Esophagus muscularis mucosa (tissue), 4 donors: ENCODE measurements at places on chromosomes 5 and 9. TPM values are rescaled to one million over a fixed set of nuclear protein-coding genes. Genes with fewer than 3 reads are reported as not detected.

GRCh38 chr9:536597-537511 is 304.6 kb upstream of the DMRT1 start:
- no peaks in the 10 kb centered on the region for H3K27me3 ChIP-seq
- no peaks in the 10 kb centered on the region for H3K36me3 ChIP-seq
- no peak overlapping the region for H3K4me3 ChIP-seq

DNA sequence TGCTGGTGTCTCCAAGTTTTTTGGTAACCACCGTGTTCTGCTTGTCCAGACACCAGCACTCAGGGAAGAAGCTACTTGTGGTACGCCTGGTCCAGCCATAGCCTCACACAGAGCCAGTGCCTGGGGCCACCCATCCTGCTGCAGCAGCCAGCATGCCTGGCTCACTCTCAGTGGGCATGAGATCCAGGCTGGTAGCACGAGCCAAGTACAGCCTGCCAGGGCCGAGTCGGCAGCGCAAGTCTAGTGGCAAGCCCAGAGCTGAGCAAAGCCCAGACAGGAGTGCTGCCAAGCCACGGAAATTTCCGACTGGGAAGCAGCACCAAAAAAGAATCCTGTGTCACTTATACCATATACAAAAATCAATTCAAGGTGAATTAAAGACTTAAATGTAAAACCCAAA is 36.3 kb upstream of the FBXL17 start:
- no peak overlapping the region for H3K4me3 ChIP-seq
- no peaks in the 10 kb centered on the region for H3K27me3 ChIP-seq
- no peaks in the 10 kb centered on the region for H3K4me1 ChIP-seq

DNA sequence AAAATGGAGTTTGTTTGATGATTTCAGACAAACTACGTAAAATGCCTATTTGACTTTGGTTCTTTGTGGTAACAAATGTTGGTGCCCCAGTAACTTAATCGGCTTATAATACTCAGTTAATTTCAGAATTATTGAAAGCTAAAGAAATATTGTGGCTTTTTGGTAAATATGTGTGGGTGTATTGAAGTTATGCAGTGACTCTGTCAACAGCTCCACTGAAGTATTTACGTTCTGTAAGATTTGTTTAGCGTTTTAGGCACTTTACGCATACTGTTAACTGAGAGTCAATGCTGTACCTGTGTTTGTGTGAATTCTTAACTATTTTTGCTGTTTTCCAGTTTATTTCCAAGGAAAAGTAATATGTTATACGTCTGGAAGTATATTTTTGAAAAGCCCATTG is 2.2 kb downstream of the RAD23B start:
- no peaks in the 10 kb centered on the region for H3K36me3 ChIP-seq
- no peak for DNase-seq
- peaks cover 66% of the 10 kb centered on the region for H3K4me1 ChIP-seq
- peak overlapping the region; percentile 99 for H3K27ac ChIP-seq
- H3K27me3 ChIP-seq = no peaks in the 10 kb centered on the region

DNA sequence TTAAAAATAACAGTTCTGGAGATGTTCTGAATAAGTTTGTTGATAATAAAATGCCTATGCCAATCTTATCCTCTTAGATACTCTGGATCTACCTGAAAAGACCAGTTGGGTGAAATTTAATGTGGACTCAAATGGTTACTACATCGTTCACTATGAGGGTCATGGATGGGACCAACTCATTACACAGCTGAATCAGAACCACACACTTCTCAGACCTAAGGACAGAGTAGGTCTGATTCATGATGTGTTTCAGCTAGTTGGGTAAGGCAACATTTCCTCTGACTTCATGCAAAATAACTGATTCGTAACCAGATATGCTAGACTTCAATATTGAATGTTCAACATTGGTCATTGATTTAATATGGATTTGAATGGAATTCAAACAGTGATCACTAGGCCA is 27.0 kb downstream of the ERAP2 start:
- H3K4me1 ChIP-seq = no peaks in the 10 kb centered on the region
- no peak for DNase-seq
- H3K27ac ChIP-seq = no peak overlapping the region

DNA sequence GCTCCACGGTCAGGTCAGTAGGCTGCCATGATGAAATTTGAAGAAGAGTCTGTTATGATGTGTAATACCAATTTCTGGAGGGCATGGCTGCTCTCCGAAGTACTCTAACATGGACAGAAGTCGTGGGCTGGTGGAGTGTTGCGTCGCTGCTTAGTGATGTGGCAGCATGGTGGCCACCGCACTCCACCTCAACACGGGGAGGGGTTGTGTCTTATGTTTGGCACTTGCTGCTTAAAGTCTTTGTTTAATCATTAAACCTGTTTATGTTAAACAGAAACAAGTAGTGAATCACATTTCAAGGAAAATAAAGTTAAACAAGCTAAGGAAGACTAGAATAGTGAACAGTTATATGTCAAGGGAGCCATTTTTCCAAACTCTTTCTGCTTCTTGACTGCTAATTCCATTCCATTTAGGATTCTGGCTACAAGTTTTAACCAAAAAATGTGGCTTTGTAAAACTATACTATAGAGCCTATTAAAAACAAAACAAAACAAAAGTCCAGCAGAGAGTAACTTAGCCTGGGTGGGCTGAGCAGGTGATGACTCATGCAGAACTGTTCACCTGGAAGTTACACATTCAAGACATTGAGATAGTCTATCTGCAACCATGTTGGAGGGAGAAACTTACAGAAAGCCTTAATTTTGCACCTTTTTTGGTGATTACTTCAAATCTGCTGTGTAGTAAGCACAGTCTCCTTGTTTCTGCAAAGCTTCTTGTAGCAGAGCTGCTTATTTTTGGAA is 9.5 kb downstream of the HABP4 start:
- DNase-seq = no peak
- H3K4me3 ChIP-seq = no peak overlapping the region
- no peak overlapping the region for H3K27ac ChIP-seq
- no peaks in the 10 kb centered on the region for H3K27me3 ChIP-seq

GRCh38 chr5:40646266-40646665 is 33.4 kb upstream of the PTGER4 start:
- H3K27me3 ChIP-seq = no peaks in the 10 kb centered on the region
- no peaks in the 10 kb centered on the region for H3K36me3 ChIP-seq
- no peak overlapping the region for H3K4me3 ChIP-seq
- no peaks in the 10 kb centered on the region for H3K4me1 ChIP-seq
- DNase-seq = no peak

GRCh38 chr9:99023831-99024230 is 80.1 kb downstream of the COL15A1 start:
- no peaks in the 10 kb centered on the region for H3K4me1 ChIP-seq
- no peak overlapping the region for H3K27ac ChIP-seq
- no peak overlapping the region for H3K4me3 ChIP-seq
- no peaks in the 10 kb centered on the region for H3K27me3 ChIP-seq

- DNase-seq = no peak
- H3K27ac ChIP-seq = no peak overlapping the region
- H3K27me3 ChIP-seq = no peaks in the 10 kb centered on the region
- H3K4me3 ChIP-seq = no peak overlapping the region
These were observed 28.1 kb upstream of the SPATA31E1 start for GRCh38 chr9:87854580-87854955.

GRCh38 chr5:10578869-10579268 is 15.0 kb downstream of the ANKRD33B start:
- H3K4me1 ChIP-seq = peaks cover 15% of the 10 kb centered on the region
- DNase-seq = no peak
- H3K27ac ChIP-seq = no peak overlapping the region
- H3K27me3 ChIP-seq = no peaks in the 10 kb centered on the region
- H3K36me3 ChIP-seq = no peaks in the 10 kb centered on the region
- H3K4me3 ChIP-seq = no peak overlapping the region

DNA sequence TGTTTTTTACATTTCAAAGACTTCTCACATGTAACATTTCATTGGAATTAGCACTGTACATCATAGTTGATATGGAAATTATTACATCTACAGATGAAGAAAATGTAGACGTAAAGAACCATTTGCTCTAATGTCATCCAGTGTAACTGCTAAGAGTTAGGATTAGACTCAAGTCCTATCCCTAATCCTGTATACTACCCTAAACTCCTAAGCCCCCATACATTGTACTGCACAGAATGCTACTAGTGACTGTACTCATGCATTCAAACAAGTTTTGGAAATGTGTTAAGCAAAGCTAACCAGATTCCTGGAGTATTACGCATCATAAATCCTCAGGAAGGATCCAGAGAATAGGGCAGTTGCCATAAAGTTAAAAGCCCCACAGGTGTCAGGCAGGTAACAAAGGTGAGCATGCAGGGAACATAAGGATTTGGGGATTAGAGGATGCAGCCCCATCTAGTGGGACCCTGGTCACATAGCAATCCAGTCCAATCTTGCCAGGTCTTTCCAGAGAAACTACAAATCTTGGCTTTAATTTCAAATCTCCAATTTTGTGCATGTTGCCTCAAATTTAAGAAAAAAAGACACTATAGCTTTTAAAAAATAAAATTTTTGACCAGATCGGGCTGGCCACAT is 32.0 kb downstream of the HAVCR1 start:
- H3K4me1 ChIP-seq = no peaks in the 10 kb centered on the region
- H3K27me3 ChIP-seq = no peaks in the 10 kb centered on the region
- no peaks in the 10 kb centered on the region for H3K36me3 ChIP-seq
- H3K4me3 ChIP-seq = no peak overlapping the region
- H3K27ac ChIP-seq = no peak overlapping the region
- DNase-seq = no peak

GRCh38 chr9:14992081-14992480 is 81.9 kb upstream of the FREM1 start:
- no peaks in the 10 kb centered on the region for H3K36me3 ChIP-seq
- DNase-seq = no peak
- H3K27me3 ChIP-seq = no peaks in the 10 kb centered on the region
- no peak overlapping the region for H3K27ac ChIP-seq

- H3K36me3 ChIP-seq = no peaks in the 10 kb centered on the region
- no peak for DNase-seq
- peaks cover 12% of the 10 kb centered on the region for H3K4me1 ChIP-seq
- no peaks in the 10 kb centered on the region for H3K27me3 ChIP-seq
- H3K4me3 ChIP-seq = no peak overlapping the region
These were observed 615.5 kb upstream of the CHD1 start for GRCh38 chr5:99544356-99544755.

DNA sequence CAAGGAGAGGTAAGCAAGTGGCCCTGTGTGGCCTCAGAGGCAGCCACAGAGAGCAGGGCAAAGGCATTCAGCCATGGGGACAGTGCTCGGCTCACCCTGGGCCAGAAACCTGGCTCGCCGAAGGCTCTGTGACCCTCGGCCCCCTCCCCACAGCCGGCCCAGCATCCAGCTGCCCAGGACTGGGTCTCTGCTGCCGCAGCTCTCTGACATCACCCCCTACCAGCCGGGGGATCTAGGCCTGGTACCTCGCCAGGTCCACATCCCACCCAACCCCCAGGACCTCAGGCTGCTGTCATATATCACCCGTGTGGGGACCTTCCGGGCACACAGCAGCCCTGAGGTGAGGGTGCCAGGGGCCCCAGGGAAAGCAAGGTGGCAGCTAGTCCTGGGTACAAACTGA is 2.6 kb downstream of the PTRH1 start:
- H3K36me3 ChIP-seq = no peaks in the 10 kb centered on the region
- no peak for DNase-seq
- H3K27ac ChIP-seq = no peak overlapping the region
- H3K4me3 ChIP-seq = no peak overlapping the region
- peaks cover 26% of the 10 kb centered on the region for H3K4me1 ChIP-seq

- no peak overlapping the region for H3K4me3 ChIP-seq
- H3K36me3 ChIP-seq = no peaks in the 10 kb centered on the region
- H3K27me3 ChIP-seq = no peaks in the 10 kb centered on the region
- H3K4me1 ChIP-seq = no peaks in the 10 kb centered on the region
- no peak for DNase-seq
- H3K27ac ChIP-seq = no peak overlapping the region
These were observed 111.9 kb downstream of the NTRK2 start for GRCh38 chr9:84781458-84781857.

DNA sequence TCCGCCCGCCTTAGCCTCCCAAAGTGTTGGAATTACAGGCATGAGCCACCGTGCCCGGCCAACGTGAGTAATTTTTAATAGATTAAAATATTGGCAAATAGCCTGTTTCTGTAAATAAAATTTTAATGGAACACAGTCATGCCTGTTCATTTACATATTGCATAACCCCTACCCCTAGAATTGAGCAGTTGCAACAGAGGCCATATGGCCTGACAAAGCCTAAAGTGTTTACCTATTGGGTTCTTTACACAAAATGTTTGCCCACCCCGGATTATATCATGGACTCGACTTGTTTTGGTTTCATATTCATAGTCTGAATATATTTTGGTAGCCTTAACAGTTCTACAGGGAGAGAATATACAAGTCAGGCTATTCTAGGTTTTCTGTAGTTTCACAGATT is 5.3 kb downstream of the NSA2 start:
- H3K36me3 ChIP-seq = peaks cover 84% of the 10 kb centered on the region
- DNase-seq = no peak
- H3K4me1 ChIP-seq = peaks cover 11% of the 10 kb centered on the region
- H3K4me3 ChIP-seq = no peak overlapping the region
- no peak overlapping the region for H3K27ac ChIP-seq
- no peaks in the 10 kb centered on the region for H3K27me3 ChIP-seq

DNA sequence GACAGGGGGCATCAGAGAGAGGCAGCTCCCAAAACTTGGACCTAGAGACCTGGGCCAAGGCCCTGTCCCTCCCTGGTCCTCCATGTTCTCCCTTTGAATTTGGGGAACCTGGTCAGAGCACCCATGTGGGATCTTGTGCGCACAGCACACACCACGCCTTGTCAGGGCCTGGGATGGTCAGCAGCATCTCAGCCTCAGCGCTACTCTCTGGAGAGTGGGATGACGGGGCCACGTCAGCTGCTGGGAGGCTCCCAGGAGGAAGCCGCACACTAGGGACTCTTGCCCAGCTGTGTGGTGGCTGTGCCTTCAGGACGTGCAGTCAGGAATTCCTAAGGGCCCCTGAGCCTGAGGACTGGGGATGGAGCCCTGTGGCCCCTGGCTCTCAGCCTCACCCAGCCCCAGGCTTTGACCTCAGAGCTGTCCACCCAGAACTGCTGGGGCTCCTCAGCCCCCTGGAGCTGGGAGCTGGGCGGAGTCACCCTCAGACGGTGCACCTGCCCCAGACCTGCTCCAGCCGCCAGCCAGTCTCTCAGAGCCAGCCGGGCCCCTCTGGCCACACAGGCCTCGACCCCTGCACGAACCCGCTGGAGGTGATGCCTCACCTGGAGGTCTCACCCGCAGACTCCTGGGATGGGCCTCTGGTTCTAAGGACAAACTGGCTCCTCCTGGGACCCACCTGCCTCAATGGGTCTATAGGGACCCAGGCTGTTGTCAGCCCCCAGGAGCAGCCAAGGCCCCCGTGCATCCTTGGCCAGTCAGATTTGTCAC is 38.3 kb upstream of the EGFL7 start:
- DNase-seq = no peak
- H3K4me3 ChIP-seq = no peak overlapping the region
- H3K27me3 ChIP-seq = no peaks in the 10 kb centered on the region
- H3K27ac ChIP-seq = peak overlapping the region; percentile 28
- H3K4me1 ChIP-seq = peaks cover 34% of the 10 kb centered on the region

RANBP3L gene
- 2.8 TPM for total RNA-seq

C5orf58 gene
- total RNA-seq = 6.5 TPM

SNCAIP gene
- total RNA-seq = 0.83 TPM

LCN9 gene
- total RNA-seq = not detected

IL6ST gene
- total RNA-seq = 561 TPM

TAF11L5 gene
- not detected for total RNA-seq

WWC1 gene
- total RNA-seq = 3.0 TPM

OR1L1 gene
- not detected for total RNA-seq

TRPM3 gene
- 0.17 TPM for total RNA-seq
